Stimulated activated CD4-positive, alpha-beta T cell treated with anti-CD3 and anti-CD28 coated beads, TNF-alpha, amount 100 ng/mL, for 24 hours (primary cell): ENCODE measurements at places on chromosomes 7 and 10.
A peak's percentile ranks its signal among the peaks of the same experiment; 100 is the strongest.

DNA sequence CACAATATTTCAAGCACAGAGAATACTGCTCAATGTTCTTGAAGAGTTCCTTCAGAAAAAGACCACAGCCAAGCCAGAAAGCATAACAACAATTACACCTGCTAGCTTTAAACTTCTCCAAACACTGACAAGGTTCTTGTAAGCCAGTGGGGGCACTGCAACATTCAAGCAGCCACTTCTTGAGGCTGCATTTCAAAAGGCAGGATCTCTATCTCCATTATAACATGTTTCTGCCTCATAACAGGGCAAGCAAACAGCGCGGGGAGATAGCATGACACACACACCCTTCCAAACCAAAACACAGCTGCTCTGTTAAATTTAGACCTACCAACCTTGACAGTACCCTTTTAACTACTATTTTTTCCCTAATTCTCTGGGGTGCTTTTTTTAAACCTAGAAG is 30.8 kb downstream of the CHCHD3 start:
- no peak for DNase-seq

GRCh38 chr7:86863452-86863851 is 196.0 kb downstream of the ELAPOR2 start:
- no peak for DNase-seq

DNA sequence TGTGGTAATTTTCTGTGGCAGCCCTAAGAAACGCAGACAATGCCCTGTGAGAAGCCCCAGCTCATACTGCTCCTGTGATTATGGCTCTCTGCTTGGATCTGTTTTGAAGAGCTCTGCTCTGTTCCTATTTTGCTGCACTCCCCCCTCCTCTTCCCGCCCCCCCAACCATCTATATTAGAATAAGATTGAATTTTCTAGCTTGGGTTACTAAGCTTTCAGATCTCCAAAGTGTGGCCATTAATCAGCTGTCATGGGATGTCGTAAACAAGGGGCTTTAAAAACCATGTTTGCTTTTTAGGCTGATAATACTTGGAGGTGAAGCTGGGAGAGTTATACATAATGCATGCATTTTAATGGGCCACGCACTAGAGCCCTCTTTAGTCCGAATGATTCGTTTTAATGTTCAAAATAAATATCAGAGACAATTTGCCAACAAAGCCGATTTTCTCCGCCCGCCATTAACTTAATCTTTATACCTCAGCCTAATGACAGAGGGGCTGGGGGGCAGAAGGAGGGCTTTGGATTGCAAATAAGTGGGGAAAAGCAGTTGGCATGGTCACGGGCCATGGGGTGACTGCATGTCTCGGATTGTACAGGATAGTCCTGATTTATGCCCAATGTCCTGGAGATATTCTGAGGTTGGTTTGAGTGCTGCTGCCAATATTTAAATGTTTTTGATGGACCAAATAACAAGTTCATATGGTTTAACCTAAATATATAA is 165.5 kb downstream of the RPS24 start:
- no peak for DNase-seq

DNA sequence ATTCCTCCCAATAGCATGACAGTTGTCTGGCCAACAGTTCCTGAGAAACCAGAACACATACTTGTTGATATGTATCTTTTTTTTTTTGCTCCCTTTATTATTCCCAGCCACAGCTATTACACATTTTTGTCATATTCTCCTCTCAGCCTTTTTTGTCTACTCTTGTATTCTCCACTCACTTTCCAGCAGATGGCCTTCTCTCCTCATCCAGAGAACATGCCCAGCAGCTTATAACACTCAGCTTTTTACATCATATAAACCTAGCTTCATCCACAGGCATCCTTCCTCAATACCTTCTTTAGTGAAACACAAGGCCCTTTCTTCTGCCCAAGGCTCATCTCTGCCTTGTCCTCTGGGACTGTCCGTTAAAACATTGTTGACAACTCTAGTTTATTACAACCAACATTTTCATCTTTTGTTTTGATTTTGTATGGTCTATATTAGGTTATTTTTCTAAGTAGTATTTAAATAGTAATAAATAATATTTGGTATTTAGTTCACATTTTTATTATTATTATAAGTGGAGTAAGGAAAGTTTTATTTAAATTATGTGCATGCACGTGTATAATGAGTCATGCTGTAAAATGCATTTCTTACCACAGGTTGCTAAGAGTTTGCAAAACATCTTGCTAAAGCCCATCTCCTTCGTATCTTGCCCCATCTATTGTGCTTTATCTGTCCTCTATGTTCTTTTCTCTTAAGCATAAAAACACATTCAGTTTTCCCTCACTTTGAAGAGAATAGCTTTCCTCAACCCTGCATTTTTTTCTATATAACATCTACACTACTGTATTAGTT is 101.5 kb downstream of the ORC5 start:
- DNase-seq: no peak

DNA sequence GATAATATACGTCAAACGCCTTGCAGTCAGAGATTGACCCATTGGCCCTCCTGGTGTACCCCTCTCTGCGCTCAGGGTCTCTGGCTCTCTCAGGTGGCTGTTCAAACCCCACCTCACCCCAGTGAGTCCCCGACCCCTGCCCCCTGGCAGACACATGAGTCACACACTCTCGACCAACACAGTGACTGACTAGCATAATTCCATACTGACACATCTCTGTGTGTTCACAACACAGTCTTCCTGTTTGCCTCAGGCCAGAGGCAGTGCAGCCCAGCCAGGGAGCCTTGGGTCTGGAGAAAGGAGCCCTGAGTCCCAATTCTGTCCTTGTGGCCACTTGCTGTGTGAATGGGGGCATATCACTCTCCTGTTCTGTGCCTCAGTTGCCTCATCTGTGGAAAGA is 40.1 kb downstream of the PALD1 start:
- DNase-seq: no peak

DNA sequence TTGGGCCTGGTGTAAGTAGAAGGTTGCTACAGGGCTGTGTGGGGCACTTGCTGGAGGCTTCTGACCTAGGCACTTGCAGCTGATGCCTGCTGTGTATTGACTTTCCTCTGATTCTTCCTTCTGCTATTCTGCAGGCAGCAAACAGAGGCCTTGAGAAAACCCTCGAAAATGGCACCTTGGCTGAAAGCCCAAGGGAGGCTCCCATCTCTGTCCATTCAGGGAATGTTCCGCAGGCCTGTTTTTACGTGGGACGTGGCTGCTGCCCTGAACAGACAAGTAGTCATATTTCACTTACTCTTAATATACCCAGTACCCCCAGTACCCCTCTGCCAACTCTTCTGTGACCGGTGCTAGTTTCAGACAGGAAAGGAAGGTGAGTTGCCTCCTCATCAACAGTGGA is 664.7 kb downstream of the INHBA start:
- no peak for DNase-seq

- no peak for DNase-seq
Observed at GRCh38 chr10:119420950-119421875, 121.3 kb downstream of the RGS10 start.

GRCh38 chr10:14173706-14174594 is 156.8 kb downstream of the FRMD4A start:
- no peak for DNase-seq

DNA sequence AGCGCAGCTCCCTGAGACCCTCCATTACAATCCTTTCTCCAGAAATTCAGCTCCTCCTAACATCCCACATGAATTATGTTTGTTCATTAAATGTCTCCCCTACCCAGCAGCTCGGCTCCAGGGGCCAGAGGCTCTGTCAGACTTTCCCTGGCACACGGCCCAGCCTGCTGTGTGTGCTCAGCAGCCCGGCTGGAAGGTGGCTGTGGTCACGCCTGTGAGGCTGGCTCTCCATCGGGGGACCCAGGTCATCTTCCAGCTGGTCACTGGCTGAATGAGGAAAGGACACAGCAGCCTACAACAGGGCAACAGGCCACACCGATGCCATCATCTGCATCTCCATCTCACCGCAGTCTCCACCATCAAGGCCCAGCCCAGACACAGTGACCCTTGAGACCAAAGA is 219.8 kb downstream of the MAD1L1 start:
- no peak for DNase-seq

GRCh38 chr10:116997015-116997414 is 8.0 kb downstream of the SHTN1 start:
- no peak for DNase-seq

- no peak for DNase-seq
Observed at GRCh38 chr10:46523962-46524471, 32.4 kb downstream of the GPRIN2 start.

- no peak for DNase-seq
Observed at GRCh38 chr10:126135177-126135576, 238.8 kb downstream of the FANK1 start.

DNA sequence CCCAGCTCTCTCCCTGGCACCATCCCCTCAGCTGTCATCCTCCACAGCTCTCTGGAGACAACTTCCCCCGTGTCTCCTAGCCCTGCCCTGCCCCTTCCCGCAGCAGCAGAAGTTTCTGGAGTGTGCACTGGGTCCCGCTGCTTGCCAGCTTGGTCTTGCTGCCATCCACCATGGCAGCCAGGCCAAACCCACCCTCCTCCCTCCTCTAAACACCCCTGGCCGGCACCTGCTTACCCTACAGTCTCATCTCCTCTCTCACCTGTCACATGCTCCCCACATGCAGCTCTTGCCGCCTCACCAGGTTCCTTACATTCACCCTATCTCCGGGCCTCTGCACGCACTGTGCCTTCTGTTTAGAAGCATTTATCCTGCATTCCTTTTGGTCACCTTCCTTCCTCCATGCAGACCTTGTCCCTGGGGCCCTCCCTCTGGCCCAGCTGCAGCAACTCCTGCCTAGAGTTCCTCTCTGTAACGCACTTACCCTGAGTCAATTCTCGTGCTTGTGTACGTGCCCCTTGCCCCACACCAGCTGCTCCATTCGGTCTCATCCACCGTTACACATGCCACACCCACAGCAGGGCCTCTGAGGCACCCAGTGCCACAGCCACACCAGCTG is 93.9 kb upstream of the RET start:
- DNase-seq: no peak

GRCh38 chr10:128382225-128382624 is 256.0 kb upstream of the MKI67 start:
- no peak for DNase-seq

GRCh38 chr7:105980645-105981396 is 17.8 kb downstream of the CDHR3 start:
- DNase-seq: no peak

DNA sequence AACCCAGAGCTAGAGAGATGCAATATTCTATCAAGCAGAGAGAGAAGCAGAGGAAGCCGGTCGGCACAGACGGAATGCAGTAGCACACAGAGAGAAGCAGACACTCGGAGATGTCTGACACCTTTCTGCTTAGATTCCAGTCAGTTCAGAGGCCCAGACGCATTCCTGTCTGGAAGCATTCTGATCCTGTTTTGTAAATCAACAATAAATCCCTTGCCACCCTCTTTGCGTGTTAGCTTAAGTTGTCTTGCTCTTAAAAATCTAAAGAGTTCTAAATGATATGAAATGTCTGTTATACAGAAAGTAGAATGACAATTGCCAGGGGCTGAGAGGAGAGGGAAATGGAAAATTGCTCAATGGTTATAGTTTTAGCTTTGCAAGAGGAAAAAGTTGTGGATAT is 27.4 kb upstream of the ATRNL1 start:
- DNase-seq: no peak

- no peak for DNase-seq
Observed at GRCh38 chr7:21526007-21526406, 16.8 kb upstream of the DNAH11 start.

GRCh38 chr10:79196470-79197461 is 128.0 kb downstream of the ZMIZ1 start:
- DNase-seq: peak; percentile 73

DNA sequence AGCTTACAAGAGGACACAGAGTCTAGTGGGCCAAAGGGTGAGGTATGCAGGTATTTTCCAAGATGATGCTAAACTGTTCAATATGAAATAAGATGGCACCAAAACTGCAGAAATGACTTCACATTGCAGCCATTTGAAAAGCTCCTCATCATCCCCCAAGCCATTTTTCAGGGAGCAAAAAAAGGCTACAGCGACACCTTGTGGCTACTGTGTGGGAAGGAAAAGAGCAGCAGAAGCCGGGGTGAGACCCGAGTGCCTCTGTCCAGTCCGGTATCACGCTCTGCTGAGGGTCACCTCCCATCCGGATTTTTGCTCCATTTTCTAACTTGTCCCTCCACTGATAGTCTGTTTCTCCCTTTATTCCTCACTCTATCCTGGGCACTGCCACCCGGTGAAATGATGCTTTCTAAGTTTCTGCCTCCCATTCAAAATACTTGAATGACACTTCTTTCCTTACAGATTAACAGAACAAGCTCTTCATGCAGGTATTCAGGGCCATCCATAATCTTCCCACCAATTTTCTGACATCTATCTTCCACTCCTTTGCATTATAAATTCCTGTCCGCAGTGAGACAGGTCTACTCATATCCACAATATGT is 220.2 kb downstream of the DGKI start:
- no peak for DNase-seq
